ENCODE measurements at places on chromosomes 2 and 18. TPM values are rescaled to one million over a fixed set of nuclear protein-coding genes. Genes with fewer than 3 reads are reported as not detected.

PAIP2B gene
- 1.2 TPM for total RNA-seq

SDC1 gene
- total RNA-seq = 1.6 TPM

PLCL1 gene
- 9.7 TPM for total RNA-seq

DSC3 gene
- total RNA-seq = under 0.01 TPM

LAMA1 gene
- total RNA-seq = under 0.01 TPM

USP14 gene
- 72.3 TPM for total RNA-seq

RAD51AP2 gene
- not detected for total RNA-seq
